ENCODE measurements at places on chromosomes 6 and 20. TPM values are rescaled to one million over a fixed set of nuclear protein-coding genes. Genes with fewer than 3 reads are reported as not detected.

Gene PGC
- total RNA-seq = 128 TPM

Gene ZNF831
- not detected for total RNA-seq

Gene BAG2
- total RNA-seq = 10.5 TPM

GRCh38 chr20:59123011-59123677 lies 40.5 kb upstream of the ZNF831 start:
- DNase-seq = no peak

- DNase-seq = peak; percentile 73
These were observed 53.6 kb upstream of the FRMD1 start for GRCh38 chr6:168132531-168133167.

Gene LY6G6F
- total RNA-seq = not detected

GRCh38 chr6:2959909-2960719 lies 11.3 kb downstream of the SERPINB6 start:
- peak; percentile 44 for DNase-seq

Gene PCMT1
- 110 TPM for total RNA-seq

Gene RAB44
- not detected for total RNA-seq

- no peak for DNase-seq
These were observed 11.3 kb downstream of the NT5E start for GRCh38 chr6:85460921-85461797.

DNA sequence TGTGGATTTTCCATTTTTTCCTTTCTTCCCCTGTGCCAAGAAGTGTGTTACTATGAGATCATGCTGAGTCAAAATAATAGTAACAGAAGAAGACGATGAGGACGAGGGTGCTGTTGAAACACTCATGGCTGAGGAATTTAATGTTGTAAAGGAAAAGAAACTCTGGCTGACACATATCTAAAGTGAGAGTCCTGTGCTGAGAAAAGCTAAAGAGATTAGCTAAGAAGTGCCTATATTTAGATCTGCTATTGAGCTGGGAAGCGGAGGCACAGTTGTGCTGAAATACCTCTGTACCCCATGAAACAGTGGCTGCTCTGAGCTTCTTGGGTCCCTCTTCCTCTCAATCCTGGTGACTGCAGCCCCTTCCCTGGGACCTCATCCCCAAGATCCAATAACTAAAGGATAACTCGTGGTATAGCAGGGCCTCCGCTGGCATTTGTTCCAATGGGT lies 1.1 kb upstream of the SYTL3 start:
- peak; percentile 53 for DNase-seq

GRCh38 chr6:1724616-1725015 lies 114.9 kb downstream of the FOXC1 start:
- DNase-seq = peak; percentile 25

Gene SLC22A2
- total RNA-seq = 0.43 TPM

DNA sequence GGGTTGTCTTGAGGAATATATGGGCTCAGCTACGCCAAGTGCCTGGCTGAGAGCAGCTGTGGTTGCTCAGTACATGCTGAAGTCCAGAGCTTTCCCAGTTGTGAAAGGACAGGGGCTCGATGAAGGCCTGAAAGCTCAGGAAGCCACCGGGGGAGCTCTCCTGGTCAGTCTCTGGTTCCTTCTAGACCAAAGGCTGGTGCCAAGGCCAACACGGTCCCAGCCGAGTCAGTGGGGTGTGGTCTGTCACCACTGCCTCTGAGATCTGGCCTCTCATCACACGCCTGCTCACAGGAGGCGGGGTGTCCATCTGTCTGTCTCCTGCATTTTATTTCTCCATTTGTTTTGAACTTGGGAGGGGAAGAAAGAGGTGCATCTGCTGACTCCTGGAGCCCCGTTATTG lies 4.9 kb upstream of the FAM83C start:
- peak; percentile 15 for DNase-seq

Gene PNISR
- 85.7 TPM for total RNA-seq

DNA sequence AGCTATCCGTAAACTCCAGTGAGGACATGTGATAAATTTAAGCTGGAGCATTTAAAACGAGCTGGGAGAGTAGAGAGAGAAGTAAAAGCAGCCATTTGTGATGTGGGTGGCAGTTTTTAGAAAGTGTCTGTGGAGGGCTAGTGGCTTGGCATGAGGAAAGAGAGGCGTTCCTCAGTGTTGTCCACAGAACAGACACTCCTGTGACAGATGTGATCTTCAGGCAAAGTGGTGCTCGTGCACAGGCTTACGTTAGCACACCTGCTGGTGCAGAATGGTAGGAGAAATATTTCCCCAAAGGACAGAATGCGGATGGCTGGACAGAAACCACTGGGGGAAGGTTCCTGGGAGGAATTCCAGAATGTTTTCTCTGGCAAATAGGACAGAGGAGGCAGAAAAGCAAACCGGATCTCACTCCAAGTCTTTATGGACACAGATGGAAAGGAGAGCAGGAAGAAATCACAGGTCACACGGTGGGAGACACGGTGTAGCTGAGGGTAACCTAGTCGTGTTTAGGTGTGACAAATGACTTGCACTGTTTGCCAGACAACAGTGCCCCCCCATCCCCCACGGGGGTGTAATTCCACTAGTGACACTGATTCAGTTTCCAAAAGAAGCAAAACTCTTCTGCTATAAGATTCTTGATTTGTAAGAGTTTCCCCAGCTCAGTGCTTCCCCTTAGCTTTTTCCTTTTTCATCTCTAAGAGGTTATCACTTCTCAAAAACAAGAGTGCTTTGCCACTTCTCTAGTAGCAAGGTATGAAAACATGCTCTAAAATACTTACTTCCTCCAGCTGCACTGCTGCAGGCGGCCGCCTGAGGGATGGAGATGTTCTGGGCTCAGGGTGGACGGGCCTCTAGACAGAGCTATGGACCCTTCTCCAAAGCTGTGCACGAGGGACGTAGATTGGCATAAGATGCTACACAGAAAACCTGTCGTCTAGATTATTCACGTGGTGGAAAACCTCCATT lies 293.2 kb downstream of the QKI start:
- no peak for DNase-seq

DNA sequence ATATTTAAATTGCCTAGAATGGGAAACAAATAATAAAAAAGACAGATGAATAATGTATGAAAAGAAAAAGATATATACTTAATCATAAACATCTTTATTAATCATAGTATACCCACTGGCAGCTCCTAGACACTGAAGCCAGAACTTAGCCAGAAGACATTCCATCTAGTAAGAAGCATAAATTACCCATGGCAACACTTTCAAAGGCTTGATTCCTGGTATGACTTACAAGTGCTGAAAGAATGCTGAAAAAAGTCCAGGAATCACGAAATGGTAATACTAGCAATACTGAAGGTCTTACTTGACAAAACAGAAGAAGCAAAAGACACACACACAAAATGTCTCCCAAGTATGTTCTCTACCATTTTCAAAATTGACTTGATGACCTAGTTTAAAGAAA lies 38.0 kb downstream of the RWDD2A start:
- DNase-seq = no peak

Gene MOG
- not detected for total RNA-seq

DNA sequence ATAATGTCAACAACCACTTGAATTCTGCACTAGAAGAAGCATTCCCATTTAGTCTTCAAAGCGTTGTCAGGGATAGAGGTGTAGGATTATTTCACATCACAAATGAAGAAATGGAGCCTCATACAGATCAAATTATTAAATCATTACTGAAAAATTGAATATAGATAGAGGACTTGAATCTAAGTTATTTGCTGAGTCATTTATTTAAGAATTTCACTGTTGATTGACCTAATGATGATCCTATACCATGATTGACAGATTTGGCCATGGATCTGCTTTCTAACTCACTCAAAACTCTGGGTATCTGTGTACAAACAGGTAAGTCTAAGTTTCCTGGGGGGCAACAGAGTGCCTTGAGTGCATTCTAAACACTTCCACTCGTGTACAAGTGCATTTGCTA lies 215.9 kb downstream of the BTBD3 start:
- no peak for DNase-seq

- DNase-seq = no peak
These were observed 114.9 kb downstream of the GRM4 start for GRCh38 chr6:34030831-34031624.

Gene ZC3H12D
- total RNA-seq = 0.50 TPM

- DNase-seq = no peak
These were observed 43.5 kb upstream of the ECI2 start for GRCh38 chr6:4178737-4179333.

Gene TREM1
- 0.84 TPM for total RNA-seq

Gene DEFB124
- not detected for total RNA-seq

DNA sequence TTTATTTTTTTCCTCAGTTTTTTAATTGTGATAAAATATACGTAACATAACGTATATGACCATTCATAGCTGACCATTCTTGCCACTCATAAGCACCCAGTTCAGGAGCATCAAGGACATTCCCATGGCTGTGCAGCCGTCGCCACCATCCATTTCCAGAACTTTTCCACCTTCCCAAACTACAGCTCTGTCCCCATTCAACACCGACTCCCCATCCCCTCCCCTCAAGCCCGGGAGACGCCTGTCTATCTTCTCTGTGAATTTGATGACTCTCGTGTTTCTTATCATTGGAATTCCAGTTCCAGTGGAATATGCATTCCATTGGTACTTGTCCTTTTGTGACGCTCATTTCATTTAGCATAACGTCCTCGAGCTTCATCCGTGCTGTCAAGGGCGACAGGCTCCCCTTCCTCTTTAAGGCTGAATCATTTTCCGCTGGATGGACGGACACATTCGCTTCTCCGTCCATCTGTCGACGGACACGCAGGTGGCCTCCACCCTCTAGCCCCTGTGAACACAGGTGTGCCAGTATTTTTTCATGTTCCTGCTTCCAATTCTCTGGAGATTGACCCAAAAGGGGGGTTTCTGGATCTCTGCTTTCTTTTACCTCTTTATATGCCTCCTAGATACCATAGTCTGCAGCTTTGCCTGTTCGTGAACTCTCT lies 88.1 kb downstream of the YTHDF1 start:
- no peak for DNase-seq

Gene FKBP1A
- 99.5 TPM for total RNA-seq

DNA sequence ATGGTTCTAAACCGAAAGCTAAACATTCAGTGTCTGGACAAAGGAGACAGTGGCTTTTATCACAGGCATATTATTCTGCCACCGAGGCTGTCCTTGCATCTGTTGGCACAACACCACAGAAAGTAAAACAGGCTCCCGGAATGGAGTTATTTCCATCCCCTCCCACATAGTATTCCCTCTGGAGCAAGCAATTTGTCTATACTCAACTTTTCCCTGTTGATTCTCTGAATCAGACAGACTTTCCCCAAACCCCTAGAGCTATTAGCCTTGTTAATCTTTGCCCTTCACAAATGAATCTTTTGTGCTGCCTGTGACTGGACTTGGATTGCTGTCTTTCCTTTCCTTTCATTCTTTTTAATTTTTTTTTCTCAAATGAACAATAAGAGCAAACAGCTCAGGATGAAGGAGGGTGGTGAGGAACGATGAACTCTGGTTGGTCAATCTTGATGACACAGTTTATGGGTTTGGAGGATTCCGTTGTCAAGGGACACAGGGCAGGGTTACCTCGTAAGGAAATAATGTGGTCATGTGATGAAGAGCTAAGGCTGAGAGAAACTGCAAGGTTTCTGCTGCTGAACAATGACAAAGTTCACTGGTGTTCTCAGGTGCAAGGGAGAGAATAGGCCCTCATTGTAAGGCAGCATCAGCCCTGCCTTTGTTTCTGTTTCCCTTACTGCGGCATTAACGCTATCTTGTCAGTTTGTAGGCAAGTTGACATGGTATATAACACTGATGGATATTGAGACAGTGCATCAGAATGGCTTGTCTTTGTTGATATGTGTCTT lies 275.0 kb upstream of the BMP2 start:
- peak; percentile 78 for DNase-seq

- no peak for DNase-seq
These were observed 27.8 kb downstream of the POFUT1 start for GRCh38 chr20:32235331-32236047.

Gene DYNLT2
- 4.0 TPM for total RNA-seq

Gene ARMH2
- not detected for total RNA-seq

DNA sequence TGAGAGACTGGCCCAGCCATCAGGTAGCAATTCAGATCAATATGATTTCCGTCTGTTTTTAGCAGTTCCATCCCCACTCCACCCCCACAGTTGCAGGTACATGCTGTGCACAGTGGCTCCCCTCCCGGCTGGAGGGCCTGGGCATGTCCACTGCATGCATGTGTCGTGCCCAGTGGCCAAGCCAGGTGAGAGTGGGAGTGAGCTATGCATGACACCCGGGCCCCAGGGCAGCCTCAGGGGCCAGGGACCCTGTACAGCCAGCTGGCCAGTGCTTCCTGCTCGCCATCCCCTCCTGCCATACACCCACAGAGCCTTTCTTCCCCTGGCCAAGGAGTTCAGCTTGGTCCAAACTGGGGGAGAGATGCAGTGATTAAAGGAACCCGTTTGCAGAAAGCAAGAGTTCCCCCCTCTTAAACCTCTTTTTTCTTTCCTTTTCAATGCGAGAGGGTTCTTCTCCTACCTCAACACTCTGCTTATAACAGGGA lies 135.3 kb downstream of the THBS2 start:
- no peak for DNase-seq

DNA sequence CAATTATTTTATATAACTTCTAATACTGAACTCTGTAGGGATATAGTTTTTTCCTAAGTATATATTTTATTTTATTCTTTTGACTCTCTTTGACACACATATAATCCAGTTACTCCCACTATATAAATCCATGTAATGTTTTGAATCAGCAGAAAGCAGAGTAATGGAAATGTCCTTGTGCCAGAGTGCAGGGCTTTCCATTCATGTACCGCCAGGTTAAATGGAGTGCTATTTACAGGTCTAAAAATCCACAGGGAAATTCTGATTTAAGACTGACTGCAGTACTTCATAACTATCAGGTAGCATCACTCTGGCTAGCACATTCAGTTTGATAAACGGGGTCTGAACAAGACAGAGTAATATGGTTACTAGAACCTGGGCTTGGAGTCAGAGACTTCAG lies 626.8 kb downstream of the COL12A1 start:
- DNase-seq = no peak

DNA sequence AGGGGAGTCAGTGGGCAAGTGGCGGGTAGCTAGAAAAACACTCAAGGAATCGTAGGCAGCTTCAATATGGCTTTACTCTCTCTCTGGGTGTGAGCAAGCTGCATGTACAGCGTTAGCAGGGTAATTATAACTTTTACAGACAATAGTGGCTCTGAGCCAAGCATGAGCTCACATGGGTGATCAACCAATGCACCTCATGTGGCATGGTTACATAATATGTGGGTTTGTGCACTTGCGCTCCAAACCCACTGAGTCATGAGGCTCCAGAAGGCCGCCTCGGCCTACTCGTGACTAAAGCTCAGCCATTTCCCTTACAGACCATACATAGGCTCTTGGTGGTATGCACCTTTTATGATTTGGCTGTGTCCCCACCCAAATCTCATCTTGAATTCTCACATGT lies 78.4 kb upstream of the FBXL4 start:
- DNase-seq = no peak

Gene BPIFB1
- total RNA-seq = 0.10 TPM

DNA sequence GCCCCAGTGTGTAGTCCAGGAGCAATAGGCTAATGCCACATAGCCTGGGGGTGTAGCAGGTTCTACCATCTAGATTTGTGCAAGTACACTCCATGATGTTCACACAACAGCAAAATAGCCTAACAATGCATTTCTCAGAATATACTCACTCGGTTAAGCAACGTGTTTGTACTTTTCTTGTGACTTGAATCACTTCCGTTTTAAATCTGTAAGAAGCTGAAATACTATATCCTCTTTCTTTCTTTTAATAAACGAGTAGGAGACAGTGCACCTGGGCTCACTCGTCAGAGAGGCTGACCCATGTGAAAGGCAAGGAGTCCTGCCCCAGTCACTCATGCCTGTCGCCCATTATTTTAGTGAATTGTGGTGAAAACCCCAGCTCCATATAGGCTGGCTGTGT lies 201.6 kb downstream of the FOXA2 start:
- DNase-seq = no peak

Gene TP53RK
- total RNA-seq = 19.6 TPM

GRCh38 chr6:89547281-89547680 lies 91.3 kb downstream of the LYRM2 start:
- no peak for DNase-seq

Measured in hepatocyte (in vitro differentiated cells).